ENCODE measurements at places on chromosomes 11 and 22.

DNA sequence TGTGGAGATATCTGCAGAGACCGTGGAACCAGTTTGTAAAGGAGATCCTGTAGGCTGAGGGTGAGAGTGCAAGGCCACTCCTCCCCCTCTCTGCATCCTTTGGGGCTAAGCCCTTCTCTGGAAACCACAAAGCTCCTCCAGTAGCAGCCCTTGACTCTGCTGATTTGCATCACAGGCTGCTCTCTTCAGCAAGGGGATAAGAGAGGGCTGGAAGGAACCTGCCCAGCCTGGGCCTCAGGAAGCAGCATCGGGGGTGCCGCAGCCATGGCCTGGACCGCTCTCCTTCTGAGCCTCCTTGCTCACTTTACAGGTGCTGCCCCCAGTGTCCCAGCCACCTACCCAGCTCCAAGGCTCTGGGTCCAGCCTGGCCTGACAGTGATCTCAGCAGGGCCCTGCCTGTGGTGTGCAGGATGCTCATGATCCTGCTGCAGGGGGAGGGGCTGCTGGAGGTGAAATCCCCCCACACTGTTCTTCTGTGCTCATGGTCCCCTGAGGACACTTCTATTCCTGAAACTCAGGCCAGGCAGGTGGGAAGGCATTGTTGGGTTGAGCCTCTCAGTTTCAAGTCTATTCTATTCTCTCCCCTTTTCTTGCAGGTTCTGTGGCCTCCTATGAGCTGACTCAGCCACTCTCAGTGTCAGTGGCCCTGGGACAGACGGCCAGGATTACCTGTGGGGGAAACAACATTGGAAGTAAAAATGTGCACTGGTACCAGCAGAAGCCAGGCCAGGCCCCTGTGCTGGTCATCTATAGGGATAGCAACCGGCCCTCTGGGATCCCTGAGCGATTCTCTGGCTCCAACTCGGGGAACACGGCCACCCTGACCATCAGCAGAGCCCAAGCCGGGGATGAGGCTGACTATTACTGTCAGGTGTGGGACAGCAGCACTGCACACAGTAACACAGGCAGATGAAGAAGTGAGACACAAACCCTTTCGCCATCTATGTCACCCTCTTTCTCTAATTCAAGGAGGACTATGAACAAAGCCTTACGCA lies 68.5 kb upstream of the IGLL5 start:
- DNase-seq = no peak

GRCh38 chr11:126190792-126191191 lies 20.7 kb downstream of the RPUSD4 start:
- no peak for DNase-seq

DNA sequence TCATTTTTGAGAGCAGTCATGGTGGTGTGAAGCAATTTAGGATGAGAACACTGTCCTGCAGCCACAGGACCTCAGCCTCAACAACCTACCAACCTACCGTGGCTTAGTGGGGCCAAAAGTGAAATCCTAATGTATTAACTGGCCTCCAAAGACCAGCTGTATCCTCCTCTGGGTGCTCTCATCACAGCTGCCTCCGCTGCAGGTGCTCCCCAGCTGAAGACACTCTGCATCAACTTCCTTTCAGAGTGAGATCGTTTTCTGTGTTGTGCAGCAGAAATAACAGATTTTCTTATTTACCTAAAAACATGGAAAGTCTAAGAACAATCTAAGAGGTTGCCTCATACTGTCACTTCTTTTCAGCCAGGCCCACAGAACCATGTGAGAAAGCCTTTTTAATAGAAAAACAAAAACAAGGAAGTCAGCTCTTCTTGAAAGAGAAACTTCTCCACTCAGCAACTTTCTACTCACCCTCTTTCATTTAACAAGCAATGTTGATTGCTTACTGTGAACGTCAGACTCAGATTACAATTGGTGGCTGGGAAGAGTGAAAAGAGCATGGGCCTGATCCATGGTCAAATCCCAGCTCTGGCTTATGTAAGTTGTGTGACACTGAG lies 136.1 kb downstream of the TENM4 start:
- DNase-seq = no peak

GRCh38 chr11:124122123-124122522 lies 6.9 kb downstream of the VWA5A start:
- no peak for DNase-seq

DNA sequence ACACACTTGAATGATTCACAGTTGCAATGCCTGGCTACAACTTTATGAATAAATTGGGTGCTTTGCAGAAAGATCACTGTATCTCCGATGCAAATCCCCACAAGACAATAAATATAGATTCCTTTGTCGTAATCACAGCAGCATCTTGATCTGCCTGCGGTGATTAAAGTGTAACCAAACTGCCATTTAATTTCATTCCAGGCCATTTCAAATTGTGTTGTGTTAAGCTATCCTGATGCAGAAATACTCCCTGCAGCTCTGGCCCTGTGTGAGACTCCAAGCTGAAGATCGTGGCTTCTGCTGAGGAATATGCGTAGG lies 40.8 kb upstream of the B3GAT1 start:
- no peak for DNase-seq

- no peak for DNase-seq
Measured at GRCh38 chr22:42626951-42627625, 12.4 kb upstream of the POLDIP3 start.
